ENCODE measurements at places on chromosomes 16 and 17. TPM values are rescaled to one million over a fixed set of nuclear protein-coding genes. Genes with fewer than 3 reads are reported as not detected.
A peak's percentile ranks its signal among the peaks of the same experiment; 100 is the strongest.

DNA sequence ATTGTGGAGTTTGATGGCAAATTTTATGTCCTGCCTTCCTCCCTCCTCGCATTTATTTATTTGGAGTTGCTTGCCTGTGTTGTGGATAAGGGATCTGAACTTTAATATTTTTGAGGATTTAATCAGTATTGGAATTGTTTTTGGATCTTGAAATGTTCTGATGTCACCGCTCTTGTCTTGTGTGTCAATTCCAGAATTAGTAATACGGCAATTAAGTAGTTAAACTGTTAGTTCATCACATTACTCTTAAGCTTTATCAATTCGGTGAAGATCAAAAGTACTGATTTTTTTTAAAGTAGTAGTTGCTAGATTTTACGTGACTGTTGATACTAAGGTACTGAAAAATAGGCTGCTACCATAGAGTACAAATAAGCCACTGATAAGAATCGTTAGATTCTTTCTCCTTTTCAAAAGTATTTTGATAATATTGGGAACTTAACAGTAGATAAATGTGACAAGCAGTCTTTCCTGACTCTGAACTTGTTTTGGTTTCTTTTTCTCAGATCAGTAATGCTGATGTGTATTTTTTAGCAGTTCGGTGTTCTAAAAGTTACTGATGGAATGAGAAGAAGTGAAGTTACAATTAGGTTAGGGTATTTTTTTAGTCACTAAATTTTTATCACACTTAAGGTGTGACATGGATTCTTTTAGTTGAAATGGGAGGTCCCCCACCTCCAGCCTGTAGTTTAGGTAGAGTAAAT, 2.0 kb downstream of the RBBP6 start:
- H3K4me3 ChIP-seq: peak overlapping the region; percentile 91
- peaks cover 9% of the 10 kb centered on the region for H3K36me3 ChIP-seq
- H3K4me1 ChIP-seq: peaks cover 37% of the 10 kb centered on the region
- peak overlapping the region; percentile 98 for H3K27ac ChIP-seq
- no peaks in the 10 kb centered on the region for H3K27me3 ChIP-seq

GRCh38 chr17:49093131-49093530, 39.4 kb upstream of the B4GALNT2 start:
- H3K27me3 ChIP-seq: no peaks in the 10 kb centered on the region
- no peaks in the 10 kb centered on the region for H3K4me1 ChIP-seq
- H3K36me3 ChIP-seq: no peaks in the 10 kb centered on the region
- H3K4me3 ChIP-seq: no peak overlapping the region
- DNase-seq: no peak

GRCh38 chr17:60383379-60383778, 8.6 kb downstream of the USP32 start:
- H3K27ac ChIP-seq: peak overlapping the region; percentile 52
- peaks cover 41% of the 10 kb centered on the region for H3K4me1 ChIP-seq
- no peaks in the 10 kb centered on the region for H3K36me3 ChIP-seq
- no peaks in the 10 kb centered on the region for H3K27me3 ChIP-seq
- H3K4me3 ChIP-seq: no peak overlapping the region

DNA sequence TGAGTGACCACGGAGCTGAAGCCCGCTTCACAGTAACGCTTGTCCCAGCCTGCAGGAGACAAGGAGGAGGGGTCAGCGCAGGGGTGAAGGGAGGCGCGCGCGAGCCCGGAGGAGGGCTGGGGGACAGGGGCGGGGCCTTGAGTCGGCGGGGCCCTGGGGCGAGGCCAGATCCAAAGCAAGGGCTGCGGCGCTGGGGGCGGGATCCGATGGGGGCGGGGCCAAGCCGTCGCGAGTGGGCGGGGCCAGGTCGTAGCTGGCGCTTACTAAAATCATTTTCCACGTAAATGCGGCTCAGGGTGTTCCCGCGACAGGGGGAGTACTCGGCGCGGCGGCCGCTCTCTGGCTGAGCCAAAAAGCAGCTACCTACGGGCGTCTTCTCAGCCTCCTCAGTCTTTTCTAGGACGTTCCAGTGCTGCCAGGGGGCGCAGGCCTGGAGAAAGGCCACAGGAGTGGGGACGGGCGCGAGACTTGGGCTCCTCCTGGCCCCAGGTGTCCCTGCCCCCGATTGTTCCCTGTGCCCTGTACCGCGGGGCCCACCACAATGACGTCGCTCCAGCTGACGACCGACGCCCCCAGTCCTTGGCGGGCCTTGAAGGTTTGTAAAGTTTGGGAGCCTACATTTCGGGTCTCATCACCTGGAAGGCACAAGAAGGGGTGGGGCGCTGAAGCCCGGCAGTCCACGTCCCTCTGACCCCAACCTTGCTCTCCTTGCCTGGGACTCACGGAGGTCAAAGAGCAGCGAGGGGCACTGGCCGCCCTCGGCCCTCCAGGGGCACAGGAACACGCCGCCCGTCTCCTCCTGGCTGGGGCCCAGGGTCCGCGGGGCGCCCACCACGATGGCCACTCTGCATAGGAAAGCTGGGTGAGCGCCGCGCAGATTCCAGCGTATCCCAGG, 3.9 kb downstream of the ITGA2B start:
- DNase-seq: peak; percentile 73
- H3K27ac ChIP-seq: no peak overlapping the region
- H3K4me3 ChIP-seq: peak overlapping the region; percentile 74
- H3K27me3 ChIP-seq: peaks cover 24% of the 10 kb centered on the region

DNA sequence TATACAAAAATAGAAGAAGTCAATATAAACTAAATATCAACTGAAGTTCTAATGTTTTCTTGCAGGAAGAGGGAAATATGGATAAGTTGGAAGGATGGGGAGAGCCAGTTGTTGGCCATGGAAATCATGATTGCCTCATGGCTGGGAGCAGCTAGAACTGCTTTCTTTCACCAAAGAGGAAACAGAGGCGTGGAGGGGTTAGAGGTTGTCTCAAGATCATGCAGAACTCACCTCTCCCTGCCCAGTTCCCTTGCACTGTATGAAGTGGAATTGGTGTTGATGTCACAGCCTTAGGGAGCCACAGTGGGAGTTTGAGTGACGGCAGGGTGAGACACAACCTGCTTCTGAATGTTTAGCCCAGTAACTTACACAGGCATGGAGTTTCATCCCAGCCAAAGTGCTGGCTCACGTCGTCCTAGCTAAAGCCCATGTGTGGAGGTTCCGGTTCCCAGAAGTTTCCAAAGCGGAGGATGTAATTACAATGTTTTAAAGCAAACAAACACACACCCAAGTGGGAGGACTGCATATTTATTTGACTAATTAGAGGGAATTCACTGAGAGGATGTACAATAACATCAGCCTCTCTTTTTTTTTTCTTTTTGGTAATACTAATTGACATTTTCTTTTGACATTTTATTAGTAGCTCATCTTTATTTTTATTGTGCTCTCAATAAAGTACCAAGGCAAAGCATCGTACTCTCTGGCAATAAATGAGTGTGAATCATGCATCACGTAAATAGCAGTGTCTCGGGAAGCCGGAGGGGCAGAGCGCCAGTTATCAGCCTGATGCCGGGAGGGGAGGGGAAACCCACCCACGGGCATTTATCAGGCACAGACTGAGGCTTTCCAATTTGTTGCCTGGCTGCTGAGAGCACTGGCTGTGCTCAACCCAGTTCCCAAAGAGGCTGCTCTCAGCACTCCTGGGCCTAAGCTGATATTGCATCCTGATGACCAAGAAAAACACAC, 118.7 kb upstream of the CDH5 start:
- H3K36me3 ChIP-seq: no peaks in the 10 kb centered on the region
- DNase-seq: peak; percentile 80
- H3K27me3 ChIP-seq: no peaks in the 10 kb centered on the region
- peak overlapping the region; percentile 42 for H3K27ac ChIP-seq

- DNase-seq: no peak
- no peaks in the 10 kb centered on the region for H3K27me3 ChIP-seq
- H3K36me3 ChIP-seq: no peaks in the 10 kb centered on the region
- H3K4me3 ChIP-seq: no peak overlapping the region
Observed at GRCh38 chr17:80729761-80730160, 185.1 kb downstream of the RPTOR start.

SYT17 gene
- total RNA-seq: not detected

C16orf89 gene
- total RNA-seq: not detected

SYCE1L gene
- not detected for total RNA-seq

Measured in GM23248 (cell line).